ENCODE measurements at places on chromosomes 5 and 9. TPM values are rescaled to one million over a fixed set of nuclear protein-coding genes. Genes with fewer than 3 reads are reported as not detected.

ROPN1L gene
- total RNA-seq, result 9.5 TPM

AJM1 gene
- 1.7 TPM for total RNA-seq

PCDHB12 gene
- total RNA-seq, result 2.3 TPM

SPRY4 gene
- 28.9 TPM for total RNA-seq

PCDHA3 gene
- total RNA-seq, result 0.50 TPM

SARDH gene
- 5.9 TPM for total RNA-seq

NR2F1 gene
- 69.1 TPM for total RNA-seq

TAL2 gene
- not detected for total RNA-seq

GRCh38 chr5:42163083-42163482 is 238.0 kb downstream of the FBXO4 start:
- no peak overlapping the region for H3K27ac ChIP-seq
- H3K36me3 ChIP-seq, result no peaks in the 10 kb centered on the region
- H3K27me3 ChIP-seq, result no peaks in the 10 kb centered on the region

DNA sequence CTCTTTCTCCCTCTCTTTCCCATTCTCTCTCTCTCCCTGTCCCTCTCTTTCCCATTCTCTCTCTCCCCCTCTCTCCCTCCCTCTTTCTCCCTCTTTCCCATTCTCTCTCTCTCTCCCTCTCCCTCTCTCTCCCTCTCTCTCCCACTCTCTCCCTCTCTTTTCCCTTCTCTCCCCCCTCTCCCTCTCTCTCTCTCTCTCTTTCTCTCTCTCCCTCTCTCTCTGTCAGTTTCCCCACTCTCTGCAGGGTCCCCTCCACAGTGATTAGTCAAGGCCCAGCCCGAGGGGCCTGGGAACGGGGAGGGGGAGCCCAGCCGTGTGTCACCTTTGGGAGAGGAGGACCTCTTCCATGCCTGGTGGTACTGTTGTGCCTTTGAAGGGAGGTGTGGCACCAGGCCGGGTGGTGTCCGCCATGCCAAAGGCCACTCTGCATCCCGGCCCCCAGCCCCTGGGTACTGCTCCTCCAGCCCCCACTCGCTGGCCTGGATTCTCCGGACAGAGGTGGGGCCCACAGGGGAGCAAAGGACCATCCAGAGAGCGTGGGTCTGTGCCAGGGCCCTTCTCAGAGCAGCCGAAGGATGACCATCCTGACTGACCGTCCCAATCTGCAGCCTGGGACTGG is 25.4 kb downstream of the KCNT1 start:
- DNase-seq, result no peak
- no peak overlapping the region for H3K27ac ChIP-seq
- H3K4me1 ChIP-seq, result no peaks in the 10 kb centered on the region
- no peaks in the 10 kb centered on the region for H3K36me3 ChIP-seq
- no peaks in the 10 kb centered on the region for H3K27me3 ChIP-seq
- H3K4me3 ChIP-seq, result no peak overlapping the region

DNA sequence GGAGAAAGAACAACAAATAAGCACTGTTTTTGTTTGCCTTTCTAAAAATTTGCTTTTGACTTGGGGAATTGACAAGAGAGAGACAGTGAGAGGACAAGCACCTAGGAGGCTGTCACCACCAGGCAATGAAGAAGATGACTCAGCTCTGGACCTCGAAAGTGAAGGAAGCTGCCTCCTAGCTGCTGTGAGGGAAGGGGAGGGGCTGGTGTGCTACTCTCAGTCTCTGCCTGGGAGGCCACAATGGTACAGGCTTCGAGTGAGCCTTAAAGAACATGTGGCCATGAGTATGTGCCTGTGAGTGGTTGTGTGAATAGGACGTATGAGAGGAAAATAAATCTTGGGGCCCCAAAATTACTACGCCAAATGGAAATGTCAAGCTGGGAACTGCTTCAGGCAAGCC is 7.1 kb upstream of the PLK2 start:
- peaks cover 12% of the 10 kb centered on the region for H3K4me1 ChIP-seq
- H3K27me3 ChIP-seq, result no peaks in the 10 kb centered on the region
- no peak overlapping the region for H3K4me3 ChIP-seq
- H3K27ac ChIP-seq, result no peak overlapping the region

- peaks cover 13% of the 10 kb centered on the region for H3K36me3 ChIP-seq
- peak overlapping the region; percentile 50 for H3K27ac ChIP-seq
- peaks cover 80% of the 10 kb centered on the region for H3K4me1 ChIP-seq
- H3K4me3 ChIP-seq, result no peak overlapping the region
These were observed 14.3 kb downstream of the IRF1 start for GRCh38 chr5:132475987-132476875.

- no peak for DNase-seq
- H3K27ac ChIP-seq, result no peak overlapping the region
- no peaks in the 10 kb centered on the region for H3K27me3 ChIP-seq
- H3K4me3 ChIP-seq, result no peak overlapping the region
- no peaks in the 10 kb centered on the region for H3K36me3 ChIP-seq
These were observed 9.9 kb downstream of the RAD50 start for GRCh38 chr5:132566657-132567056.

DNA sequence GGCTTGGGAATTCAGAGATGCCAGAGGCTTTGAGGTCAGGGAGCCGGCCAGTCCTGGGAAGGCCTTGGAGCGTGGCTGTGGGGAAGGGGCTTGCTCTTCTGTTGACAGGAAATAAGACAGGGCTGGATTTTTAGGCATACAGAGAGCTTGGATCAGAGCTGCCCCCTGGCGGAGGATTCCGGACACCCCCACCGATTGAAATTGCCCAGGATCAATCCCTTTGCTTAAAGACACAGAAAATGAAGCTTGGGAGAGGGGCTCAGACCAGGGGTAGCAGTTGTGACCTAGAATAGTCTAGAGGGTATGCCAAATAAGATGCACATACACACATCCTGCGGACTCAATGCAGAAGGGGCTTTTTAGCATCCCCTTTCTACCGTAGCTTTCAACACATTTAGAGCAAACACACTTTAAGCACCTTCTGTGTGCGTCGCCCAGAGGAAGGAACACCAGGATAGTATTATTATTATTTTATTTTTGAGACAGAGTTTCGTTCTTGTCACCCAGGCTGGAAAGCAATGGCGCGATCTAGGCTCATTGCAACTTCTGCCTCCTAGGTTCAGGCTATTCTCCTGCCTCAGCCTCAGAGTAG is 1.7 kb upstream of the NTMT1 start:
- H3K4me3 ChIP-seq, result no peak overlapping the region
- H3K36me3 ChIP-seq, result no peaks in the 10 kb centered on the region
- H3K27me3 ChIP-seq, result peaks cover 28% of the 10 kb centered on the region
- DNase-seq, result no peak
- H3K27ac ChIP-seq, result peak overlapping the region; percentile 92

DNA sequence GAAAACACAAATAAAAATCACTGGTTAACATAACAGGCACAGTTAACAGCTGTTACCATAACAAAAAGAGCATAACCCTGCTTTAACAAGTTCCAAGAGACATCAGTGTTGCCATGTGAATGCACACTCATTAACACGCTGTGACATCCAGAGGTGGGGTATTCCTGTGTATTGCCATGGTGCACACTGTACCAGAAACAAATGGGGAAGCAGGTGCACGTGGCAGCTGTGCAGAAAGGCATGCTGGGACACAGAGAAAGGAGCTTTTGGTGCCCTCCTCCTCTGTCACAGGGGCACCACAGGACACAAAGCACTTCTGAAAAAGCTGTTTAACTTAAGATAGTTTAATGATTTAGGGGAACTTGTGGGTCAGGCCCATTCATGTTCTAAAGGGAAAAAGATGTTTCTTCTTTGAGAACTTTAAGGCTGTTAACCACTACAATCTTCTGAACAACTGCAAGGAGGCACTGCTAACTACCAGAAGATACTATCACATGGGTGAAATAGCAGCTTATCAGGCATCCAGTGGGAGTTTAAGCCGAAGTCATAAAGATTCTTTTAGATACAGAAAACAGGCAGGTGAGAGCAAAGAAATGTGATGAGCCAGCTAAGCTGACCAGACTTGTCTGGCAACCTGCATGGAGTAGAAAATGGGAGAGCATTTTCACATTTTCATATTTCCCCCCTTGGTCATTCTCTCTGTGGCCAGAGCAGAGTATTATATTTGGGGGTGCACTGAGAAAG is 56.4 kb upstream of the GOLPH3 start:
- DNase-seq, result no peak
- peaks cover 20% of the 10 kb centered on the region for H3K4me1 ChIP-seq
- H3K4me3 ChIP-seq, result no peak overlapping the region
- H3K27ac ChIP-seq, result no peak overlapping the region
- H3K27me3 ChIP-seq, result no peaks in the 10 kb centered on the region

DNA sequence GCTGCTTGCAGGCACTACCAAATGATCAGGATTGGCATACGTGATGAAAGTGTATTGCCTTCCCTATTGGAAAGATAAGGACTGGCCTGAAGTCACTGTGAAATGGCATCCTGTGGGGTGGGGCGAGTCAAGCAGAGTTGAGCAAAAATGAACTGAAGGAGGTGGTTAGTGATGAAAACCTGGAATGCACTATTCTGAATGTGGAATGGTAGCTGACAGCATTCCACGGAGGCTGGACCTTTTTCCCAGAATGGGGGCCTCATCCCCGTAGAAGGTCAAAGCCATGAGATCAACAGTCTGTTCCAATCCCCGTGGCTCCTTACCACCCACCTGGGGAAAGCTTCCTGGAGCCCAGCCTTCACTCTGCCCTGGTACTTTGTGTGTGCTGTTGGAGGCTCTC is 37.7 kb downstream of the ASS1 start:
- no peak overlapping the region for H3K27ac ChIP-seq
- no peak for DNase-seq
- H3K27me3 ChIP-seq, result peaks cover 11% of the 10 kb centered on the region
- no peaks in the 10 kb centered on the region for H3K4me1 ChIP-seq

DNA sequence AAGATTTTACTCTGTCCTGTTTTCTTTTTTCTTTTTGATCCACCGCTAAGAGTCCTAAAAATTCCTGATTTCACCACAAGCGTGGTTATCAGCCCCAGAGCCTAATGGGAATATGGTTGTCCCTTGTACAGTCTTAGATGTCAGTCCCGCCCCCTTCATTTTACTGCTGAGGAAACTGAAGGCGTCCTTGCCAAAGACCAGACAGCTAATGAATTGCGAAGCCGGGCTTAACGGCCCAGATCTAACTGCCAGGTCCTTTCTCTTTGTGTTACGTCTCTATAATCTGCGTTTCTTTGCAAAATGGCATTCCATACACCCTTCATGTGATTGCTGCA is 497 bp downstream of the NSA2 start:
- no peaks in the 10 kb centered on the region for H3K36me3 ChIP-seq
- H3K27me3 ChIP-seq, result no peaks in the 10 kb centered on the region
- H3K4me1 ChIP-seq, result peaks cover 27% of the 10 kb centered on the region
- peak overlapping the region; percentile 95 for H3K4me3 ChIP-seq

DNA sequence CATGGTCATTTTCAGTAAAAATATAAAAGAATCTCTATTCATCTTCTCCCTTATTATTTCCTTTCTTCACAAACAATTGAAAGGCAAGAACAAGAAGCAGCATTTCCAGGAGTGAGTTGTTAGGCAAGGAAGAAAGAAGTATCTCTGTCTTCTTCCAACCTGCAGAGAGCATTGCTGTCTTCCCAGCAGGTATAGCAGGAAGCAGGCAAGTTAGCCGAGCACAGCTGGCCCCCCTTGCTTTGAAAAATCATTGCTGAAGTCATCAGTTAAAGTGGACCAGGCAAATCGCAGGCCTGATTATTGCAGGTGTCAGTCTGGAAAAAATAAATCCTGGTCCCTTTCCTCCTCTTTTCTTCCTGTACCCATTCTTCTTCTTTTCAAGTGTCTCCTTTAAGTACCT is 353.1 kb upstream of the BRINP1 start:
- no peaks in the 10 kb centered on the region for H3K36me3 ChIP-seq
- DNase-seq, result no peak
- H3K27me3 ChIP-seq, result no peaks in the 10 kb centered on the region
- no peak overlapping the region for H3K4me3 ChIP-seq

DNA sequence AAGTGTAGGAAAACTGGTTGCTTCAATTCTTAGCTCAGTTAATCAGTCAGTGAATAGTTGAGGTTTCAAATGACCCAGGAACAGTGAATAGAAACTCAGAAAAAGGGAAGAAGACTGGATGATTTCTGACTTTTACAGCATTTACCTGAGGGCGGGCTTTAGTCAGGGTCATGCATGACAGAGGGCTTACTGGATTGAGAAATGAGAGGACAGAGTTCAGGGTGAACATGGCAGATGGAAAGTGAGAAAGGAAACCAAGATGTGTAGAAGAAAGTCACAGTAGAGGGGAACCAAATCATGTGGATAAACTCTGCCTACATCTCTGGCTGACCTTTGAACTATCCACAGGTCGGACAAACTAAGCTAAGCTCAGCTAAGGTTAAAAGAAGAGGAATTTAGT is 596.0 kb downstream of the SEMA5A start:
- no peak for DNase-seq
- no peaks in the 10 kb centered on the region for H3K4me1 ChIP-seq
- no peaks in the 10 kb centered on the region for H3K36me3 ChIP-seq
- no peaks in the 10 kb centered on the region for H3K27me3 ChIP-seq

GRCh38 chr5:66118304-66118703 is 25.8 kb upstream of the SREK1 start:
- H3K27ac ChIP-seq, result no peak overlapping the region
- no peak overlapping the region for H3K4me3 ChIP-seq
- DNase-seq, result no peak

GRCh38 chr9:131678499-131679111 is 61.3 kb downstream of the RAPGEF1 start:
- peaks cover 51% of the 10 kb centered on the region for H3K4me1 ChIP-seq
- no peaks in the 10 kb centered on the region for H3K27me3 ChIP-seq
- no peaks in the 10 kb centered on the region for H3K36me3 ChIP-seq
- peak overlapping the region; percentile 85 for H3K27ac ChIP-seq
- H3K4me3 ChIP-seq, result no peak overlapping the region

DNA sequence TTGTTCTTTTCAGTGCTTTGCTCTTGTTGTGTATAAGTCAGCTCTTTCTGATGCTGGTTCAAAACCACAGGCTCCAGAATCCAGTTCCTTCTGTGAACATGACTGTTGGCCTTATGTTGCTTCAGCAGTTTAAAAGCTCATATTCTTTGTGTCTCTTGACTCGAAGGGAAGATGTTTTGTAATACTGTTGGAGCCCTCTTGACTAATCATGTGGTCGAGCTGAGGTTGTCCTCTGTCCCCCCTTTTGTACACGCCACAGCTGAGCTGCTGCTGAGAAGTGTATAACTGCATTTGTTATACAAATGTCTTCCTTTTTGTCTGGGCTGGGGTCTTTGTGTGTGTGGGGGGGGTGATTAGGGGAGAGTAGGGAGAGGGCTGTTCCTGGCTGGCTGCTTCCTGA is 35.8 kb downstream of the SLC36A1 start:
- H3K36me3 ChIP-seq, result no peaks in the 10 kb centered on the region
- no peaks in the 10 kb centered on the region for H3K27me3 ChIP-seq
- H3K4me1 ChIP-seq, result no peaks in the 10 kb centered on the region
- no peak overlapping the region for H3K27ac ChIP-seq
- DNase-seq, result no peak
- H3K4me3 ChIP-seq, result no peak overlapping the region

DNA sequence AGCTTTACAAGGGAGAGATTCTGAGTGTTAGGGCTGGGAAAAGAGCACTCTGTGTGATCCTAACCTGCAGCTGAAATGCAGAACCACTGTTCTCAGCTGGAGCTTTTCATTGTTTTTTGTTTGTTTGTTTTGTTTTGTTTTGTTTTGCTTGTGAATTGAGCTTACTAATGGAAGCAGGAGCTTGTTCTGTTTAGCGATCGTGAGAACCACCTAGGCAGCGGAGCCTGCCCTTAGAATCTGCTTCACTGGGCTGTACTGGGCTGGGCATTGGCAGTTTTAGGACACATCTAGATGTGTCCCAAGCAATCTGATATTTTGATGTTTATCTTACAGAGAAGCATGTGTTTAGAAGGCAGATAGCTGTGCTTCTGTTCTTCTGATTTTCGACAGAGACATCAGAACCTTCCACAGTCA is 14.3 kb downstream of the SYK start:
- no peak for DNase-seq
- H3K27ac ChIP-seq, result peak overlapping the region; percentile 27
- no peak overlapping the region for H3K4me3 ChIP-seq
- H3K4me1 ChIP-seq, result peaks cover 35% of the 10 kb centered on the region
- H3K36me3 ChIP-seq, result peaks cover 9% of the 10 kb centered on the region
